ENCODE measurements at places on chromosomes 11 and 22.
A peak's percentile ranks its signal among the peaks of the same experiment; 100 is the strongest.

GRCh38 chr11:63687845-63688244, 6.5 kb downstream of the RTN3 start:
- H3K27ac ChIP-seq = no peak overlapping the region
- H3K27me3 ChIP-seq = no peaks in the 10 kb centered on the region
- H3K36me3 ChIP-seq = peaks cover 4% of the 10 kb centered on the region
- H3K4me1 ChIP-seq = peaks cover 39% of the 10 kb centered on the region

- no peak overlapping the region for H3K27ac ChIP-seq
- H3K4me3 ChIP-seq = no peak overlapping the region
- peaks cover 10% of the 10 kb centered on the region for H3K36me3 ChIP-seq
- peaks cover 47% of the 10 kb centered on the region for H3K4me1 ChIP-seq
- peak; percentile 39 for DNase-seq
Measured at GRCh38 chr11:60918939-60919265, 4.9 kb downstream of the TMEM109 start.

DNA sequence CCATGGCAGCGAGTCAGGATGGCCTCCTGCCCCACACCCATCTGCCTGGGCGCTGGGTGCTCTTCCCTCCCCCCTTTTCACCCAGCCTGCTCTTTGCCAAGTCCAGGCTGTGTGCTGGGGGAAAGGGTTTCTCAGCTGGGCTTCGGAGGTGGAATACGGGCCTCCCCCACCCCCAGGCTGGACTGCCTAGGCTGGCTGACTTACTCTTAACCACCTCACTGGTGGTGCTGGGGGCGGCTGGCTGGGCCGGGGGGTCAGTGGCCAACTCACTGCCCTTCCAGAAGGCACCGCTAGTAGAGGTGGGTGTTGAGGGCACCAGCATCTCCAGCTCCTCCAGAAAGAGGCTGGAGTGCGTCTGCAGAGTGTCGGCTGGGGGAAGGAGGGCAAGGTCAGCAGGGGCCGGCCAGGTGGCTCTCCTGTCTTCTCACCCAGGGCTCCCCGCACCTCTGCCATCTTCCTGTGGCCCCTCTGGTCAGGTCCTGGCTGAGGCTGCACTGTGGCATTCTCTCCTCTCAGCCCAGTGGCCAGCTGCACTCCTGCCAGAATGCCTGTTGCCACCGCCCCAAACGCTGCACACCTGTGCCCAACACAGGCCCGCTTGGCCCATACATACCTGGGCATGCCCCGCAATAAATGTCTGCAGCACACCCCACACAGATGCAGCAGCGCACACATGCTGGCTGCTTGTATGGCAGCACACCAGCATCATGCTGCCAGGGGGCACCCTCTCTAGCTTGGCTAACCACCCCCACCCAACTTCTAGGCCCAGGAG, 9.7 kb downstream of the PITPNM1 start:
- DNase-seq = no peak
- H3K4me3 ChIP-seq = no peak overlapping the region
- H3K4me1 ChIP-seq = no peaks in the 10 kb centered on the region
- H3K27me3 ChIP-seq = no peaks in the 10 kb centered on the region
- H3K27ac ChIP-seq = no peak overlapping the region

DNA sequence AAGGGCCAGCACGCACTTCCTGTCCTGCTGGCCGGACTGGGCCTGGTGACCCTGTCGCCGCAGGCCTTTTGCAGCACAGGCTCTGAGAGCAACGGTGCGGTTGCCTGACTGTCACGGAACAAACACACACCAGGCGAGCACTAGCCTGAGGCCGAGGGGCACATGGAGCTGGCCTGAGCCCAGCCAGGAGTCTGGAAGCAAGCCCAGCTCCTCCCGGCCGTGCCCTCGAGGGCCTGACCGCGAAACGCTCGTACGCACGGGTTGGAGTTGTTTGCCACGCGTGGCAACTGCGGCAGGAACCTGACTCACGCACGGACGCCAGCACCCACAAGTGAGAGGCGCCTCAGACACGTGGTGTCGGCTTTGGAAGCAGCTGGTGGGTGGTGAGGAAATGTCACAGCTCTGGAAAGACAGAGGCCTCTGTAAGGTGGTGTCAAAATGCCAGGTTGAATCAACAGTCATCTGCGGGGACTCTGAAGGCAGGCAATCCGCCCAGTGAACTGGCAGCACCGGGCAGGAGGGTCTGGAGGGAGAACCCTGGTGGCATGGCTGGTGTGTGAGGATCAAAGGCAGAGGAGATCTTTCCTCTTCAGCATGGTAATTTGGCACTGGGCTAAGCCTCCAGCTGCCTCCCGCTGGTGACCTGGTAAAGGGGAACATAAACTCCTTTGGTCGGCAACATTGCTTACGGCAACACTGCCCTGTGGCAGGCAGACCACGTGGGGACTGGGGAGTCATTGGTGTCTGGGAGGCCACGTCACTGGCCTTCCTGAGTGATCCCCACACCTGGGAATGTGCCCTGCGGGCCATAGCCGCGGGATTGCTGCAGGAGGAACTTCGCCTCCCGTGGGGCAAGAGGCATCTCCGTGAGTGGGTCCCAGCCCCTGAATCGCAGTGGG, 15.3 kb upstream of the IL17REL start:
- peak; percentile 11 for DNase-seq
- no peaks in the 10 kb centered on the region for H3K36me3 ChIP-seq
- peaks cover 7% of the 10 kb centered on the region for H3K27me3 ChIP-seq
- no peak overlapping the region for H3K27ac ChIP-seq
- H3K4me3 ChIP-seq = no peak overlapping the region

- no peaks in the 10 kb centered on the region for H3K4me1 ChIP-seq
- H3K27me3 ChIP-seq = peaks cover 29% of the 10 kb centered on the region
- H3K4me3 ChIP-seq = no peak overlapping the region
- H3K36me3 ChIP-seq = no peaks in the 10 kb centered on the region
Measured at GRCh38 chr11:120025606-120026335, 112.1 kb downstream of the TRIM29 start.

GRCh38 chr11:67640021-67640757, 626 bp upstream of the TBX10 start:
- no peak overlapping the region for H3K4me3 ChIP-seq
- peak; percentile 28 for DNase-seq
- no peaks in the 10 kb centered on the region for H3K36me3 ChIP-seq
- no peaks in the 10 kb centered on the region for H3K4me1 ChIP-seq

DNA sequence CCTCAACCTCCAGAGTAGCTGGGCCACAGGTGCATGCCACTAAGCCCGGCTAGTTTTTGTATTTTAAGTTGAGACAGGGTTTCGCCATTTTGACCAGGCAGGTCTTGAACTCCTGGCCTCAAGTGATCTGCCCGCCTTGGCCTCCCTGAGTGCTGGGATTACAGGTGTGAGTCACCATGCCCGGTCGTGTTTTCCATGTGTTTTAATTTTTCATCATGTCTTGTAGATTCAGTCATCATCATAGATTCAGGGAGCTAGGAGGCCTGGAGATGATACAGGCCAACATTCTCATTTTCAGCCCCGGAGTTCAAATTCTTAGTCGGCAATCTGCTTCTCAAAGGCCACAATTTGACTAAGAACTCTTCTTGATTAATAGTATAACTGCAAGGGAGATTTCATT, 73.5 kb upstream of the GRAMD1B start:
- H3K27me3 ChIP-seq = peaks cover 45% of the 10 kb centered on the region
- no peaks in the 10 kb centered on the region for H3K36me3 ChIP-seq
- H3K4me3 ChIP-seq = no peak overlapping the region
- DNase-seq = no peak
- H3K27ac ChIP-seq = no peak overlapping the region

- H3K36me3 ChIP-seq = peaks cover 14% of the 10 kb centered on the region
- no peak for DNase-seq
- H3K27me3 ChIP-seq = peaks cover 3% of the 10 kb centered on the region
- H3K4me3 ChIP-seq = no peak overlapping the region
Measured at GRCh38 chr11:47245611-47246357, 2.8 kb downstream of the ACP2 start.

DNA sequence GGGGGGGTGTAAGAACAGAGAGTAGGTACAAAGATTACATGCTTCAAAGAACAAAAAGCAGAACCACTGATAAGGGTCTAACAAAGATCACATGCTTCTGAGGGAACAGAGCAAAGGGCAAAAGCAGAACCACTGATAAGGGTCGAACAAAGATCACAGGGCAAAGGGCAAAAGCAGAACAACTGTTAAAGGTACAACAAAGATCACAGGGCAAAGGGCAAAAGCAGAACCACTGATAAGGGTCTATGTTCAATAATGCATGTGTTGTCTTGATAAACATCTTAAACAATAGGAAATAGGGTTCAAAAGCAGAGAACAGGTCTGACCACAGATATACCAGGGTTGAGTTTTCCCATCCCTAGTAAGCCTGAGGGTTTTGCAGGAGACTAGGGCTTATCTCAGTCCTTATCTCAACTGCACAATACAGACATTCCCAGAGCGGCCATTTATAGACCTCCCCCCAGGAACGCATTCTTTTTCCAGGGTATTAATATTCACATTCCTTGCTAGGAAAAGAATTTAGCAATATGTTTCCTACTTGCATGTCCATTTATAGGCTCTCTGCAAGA, 81.9 kb upstream of the PGR start:
- no peaks in the 10 kb centered on the region for H3K27me3 ChIP-seq
- H3K27ac ChIP-seq = no peak overlapping the region
- H3K36me3 ChIP-seq = peaks cover 6% of the 10 kb centered on the region
- no peak overlapping the region for H3K4me3 ChIP-seq
- DNase-seq = no peak

DNA sequence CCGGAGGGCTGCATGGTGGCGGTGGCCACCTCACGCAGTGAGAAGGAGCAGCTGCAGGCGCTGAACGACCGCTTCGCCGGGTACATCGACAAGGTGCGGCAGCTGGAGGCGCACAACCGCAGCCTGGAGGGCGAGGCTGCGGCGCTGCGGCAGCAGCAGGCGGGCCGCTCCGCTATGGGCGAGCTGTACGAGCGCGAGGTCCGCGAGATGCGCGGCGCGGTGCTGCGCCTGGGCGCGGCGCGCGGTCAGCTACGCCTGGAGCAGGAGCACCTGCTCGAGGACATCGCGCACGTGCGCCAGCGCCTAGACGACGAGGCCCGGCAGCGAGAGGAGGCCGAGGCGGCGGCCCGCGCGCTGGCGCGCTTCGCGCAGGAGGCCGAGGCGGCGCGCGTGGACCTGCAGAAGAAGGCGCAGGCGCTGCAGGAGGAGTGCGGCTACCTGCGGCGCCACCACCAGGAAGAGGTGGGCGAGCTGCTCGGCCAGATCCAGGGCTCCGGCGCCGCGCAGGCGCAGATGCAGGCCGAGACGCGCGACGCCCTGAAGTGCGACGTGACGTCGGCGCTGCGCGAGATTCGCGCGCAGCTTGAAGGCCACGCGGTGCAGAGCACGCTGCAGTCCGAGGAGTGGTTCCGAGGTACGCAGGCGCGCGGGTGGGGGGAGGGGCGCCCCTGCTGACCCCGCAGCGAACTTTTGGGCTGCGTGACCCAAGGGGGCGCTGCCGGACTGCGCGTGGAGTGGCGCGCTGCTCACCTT, 670 bp downstream of the NEFH start:
- H3K4me1 ChIP-seq = peaks cover 11% of the 10 kb centered on the region
- peaks cover 33% of the 10 kb centered on the region for H3K27me3 ChIP-seq
- no peak for DNase-seq
- H3K27ac ChIP-seq = no peak overlapping the region
- no peaks in the 10 kb centered on the region for H3K36me3 ChIP-seq

DNA sequence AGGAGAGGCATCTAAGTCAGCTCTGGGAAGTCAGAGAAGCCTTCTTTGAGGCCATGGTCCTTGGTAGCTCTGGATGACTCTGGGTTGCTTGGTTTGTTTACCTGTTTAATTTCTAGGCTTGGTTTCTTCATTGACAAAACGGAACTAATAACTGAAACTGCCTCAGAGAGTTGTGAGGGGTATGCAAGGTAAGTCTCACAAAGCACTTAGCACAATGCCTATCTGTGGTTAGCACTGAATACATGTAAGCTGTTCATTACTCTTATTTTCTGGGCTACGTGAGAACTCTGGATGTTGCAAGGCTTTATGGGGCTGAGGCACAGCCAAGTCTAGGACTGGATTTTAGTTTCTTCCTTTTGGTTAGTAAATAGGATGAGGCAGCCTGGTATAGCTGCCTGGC, 225.8 kb upstream of the NCAM1 start:
- H3K4me3 ChIP-seq = no peak overlapping the region
- no peaks in the 10 kb centered on the region for H3K4me1 ChIP-seq
- DNase-seq = no peak
- H3K27me3 ChIP-seq = no peaks in the 10 kb centered on the region

DNA sequence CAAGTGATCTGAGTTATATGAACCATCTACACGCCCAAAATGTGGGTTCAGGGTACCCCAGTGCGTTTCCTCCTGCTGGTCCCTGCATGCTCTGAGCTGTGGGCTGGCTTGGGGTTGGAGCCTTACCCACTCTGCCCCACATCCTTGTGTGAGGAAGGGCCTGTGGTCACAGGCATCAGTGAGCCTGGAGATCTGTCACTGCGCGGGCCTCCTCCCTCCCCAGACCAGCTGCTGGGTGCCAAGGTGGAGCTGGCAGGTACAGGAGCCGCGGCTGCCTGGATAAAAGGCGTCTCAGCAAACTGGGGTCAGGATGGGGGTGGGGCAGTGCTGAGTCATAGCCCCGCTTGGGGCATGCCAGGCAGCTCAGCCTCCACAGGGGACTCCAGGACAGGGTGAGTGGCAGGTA, 17.9 kb downstream of the GNAZ start:
- H3K36me3 ChIP-seq = no peaks in the 10 kb centered on the region
- no peak overlapping the region for H3K4me3 ChIP-seq
- H3K27me3 ChIP-seq = peaks cover 7% of the 10 kb centered on the region

- H3K36me3 ChIP-seq = peaks cover 11% of the 10 kb centered on the region
- DNase-seq = no peak
- H3K4me3 ChIP-seq = no peak overlapping the region
Measured at GRCh38 chr22:20431511-20432192, 6.0 kb downstream of the SCARF2 start.

DNA sequence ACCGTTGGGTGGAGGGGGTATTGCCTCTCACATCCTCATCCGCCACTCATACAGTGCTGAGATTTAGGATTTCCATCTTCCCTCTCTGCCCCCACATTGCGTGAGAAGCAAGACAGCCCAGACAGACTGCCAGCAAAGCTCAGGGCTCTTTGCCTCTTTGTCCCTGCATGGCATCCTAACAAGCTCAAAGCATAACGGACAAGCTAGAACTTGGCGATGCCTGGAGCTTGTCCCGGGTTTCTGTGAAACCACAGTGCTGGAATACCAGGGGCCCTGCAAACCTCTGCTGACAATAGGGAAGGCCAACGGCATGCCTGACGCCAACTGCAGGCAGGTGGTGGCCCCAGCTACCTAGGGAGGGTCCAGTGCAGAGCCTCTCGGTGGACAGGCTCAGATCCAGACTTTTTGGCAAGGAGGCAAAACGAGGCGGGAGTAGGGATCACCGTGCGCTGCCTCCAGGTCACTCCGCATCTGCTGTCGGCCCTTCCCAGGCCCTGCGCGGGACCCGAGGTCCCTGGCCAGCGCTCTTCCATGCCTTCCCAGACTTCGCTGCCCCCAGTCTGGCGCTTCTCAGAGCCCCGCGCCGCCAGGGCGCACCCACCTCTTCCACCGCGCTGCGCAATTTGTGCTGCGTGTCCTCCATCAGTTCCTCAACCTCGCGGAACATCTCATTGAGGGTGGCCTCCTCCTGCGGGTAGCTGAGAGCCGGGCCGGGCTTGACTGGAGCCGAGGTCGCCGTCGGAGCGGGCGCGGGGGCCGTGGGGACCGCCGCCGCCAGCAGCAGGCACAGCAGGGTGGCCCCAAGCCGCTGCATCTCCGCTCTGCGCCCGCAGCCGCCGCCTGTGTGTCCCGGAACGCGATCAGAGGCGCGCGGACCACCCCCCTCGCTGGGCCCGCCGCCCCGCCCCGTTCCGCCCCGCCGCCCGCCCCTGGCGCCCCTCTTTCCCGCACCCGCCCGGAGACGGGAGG, at the start of gene DKK3:
DKK3 (minus strand) TSS at position 858 of the 969 bp plus-strand sequence; CDS start at position 814, 44 bp downstream.
- peak within 1 kb of the TSS; percentile 82 for H3K27ac ChIP-seq
- H3K4me1 ChIP-seq = peaks cover 58% of the 10 kb centered on the region
- peak within 1 kb of the TSS; percentile 89 for H3K4me3 ChIP-seq
- DNase-seq = peak; percentile 38

- H3K27ac ChIP-seq = peak overlapping the region; percentile 47
- peak; percentile 32 for DNase-seq
- peaks cover 11% of the 10 kb centered on the region for H3K4me1 ChIP-seq
- no peak overlapping the region for H3K4me3 ChIP-seq
- peaks cover 9% of the 10 kb centered on the region for H3K36me3 ChIP-seq
Measured at GRCh38 chr22:43168471-43169309, 17.3 kb downstream of the TSPO start.
